ENCODE measurements at places on chromosomes 12 and 14.
A peak's percentile ranks its signal among the peaks of the same experiment; 100 is the strongest.

GRCh38 chr12:94716339-94716738 is 66.0 kb upstream of the TMCC3 start:
- DNase-seq, result no peak

DNA sequence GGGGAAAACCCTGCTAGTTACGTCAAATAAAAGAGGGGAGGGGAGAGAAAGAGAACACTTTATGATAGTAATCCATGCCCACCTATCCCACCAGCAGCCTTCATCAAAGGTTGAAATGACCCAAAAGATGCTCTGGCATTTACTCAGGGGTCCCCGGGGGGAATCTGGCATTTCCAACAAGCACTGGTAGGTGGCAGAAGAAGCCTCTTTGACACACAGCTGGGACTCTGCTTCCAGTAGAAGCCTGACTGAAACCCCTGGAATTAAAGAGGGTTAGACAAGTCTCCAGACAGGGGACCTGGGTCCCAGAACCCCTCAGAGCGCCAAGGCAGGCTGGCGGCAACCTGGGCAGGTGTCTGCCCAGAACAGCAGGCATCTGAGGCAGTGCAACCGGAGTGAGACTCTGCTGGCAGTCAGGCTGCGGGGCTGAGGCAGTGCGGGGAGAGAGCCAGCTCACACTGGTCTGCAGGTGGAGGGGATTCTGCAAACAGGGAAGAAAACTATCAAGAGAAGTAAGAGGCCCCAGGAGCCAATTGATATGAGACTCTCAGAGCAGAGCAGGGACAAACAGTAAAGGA is 85.0 kb upstream of the CAPRIN2 start:
- DNase-seq, result no peak

- no peak for DNase-seq
Measured at GRCh38 chr12:5817246-5817645, 127.8 kb downstream of the ANO2 start.

GRCh38 chr12:20585055-20585625 is 110.0 kb upstream of the SLCO1C1 start:
- no peak for DNase-seq

DNA sequence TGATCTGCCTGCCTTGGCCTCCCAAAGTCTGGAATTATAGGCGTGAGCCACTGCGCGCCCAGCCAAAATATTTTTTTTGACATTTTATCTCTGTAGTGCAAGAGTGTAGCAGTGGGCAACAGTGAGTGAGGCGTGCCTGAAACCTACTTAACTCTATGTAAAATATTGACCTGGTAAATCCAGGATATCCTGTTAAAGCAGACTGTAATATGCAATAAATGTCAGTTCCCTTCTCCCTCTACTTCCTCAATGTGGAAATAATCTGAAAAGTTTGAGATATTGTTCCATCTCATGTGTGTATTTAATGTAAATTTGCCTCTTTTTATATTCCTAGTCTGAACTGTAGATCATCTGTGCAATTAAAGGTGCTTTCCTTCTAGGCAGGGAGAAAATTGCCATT is 9.5 kb upstream of the CDK17 start:
- no peak for DNase-seq

- no peak for DNase-seq
Measured at GRCh38 chr14:60722357-60723115, 1.6 kb downstream of the SIX4 start.

DNA sequence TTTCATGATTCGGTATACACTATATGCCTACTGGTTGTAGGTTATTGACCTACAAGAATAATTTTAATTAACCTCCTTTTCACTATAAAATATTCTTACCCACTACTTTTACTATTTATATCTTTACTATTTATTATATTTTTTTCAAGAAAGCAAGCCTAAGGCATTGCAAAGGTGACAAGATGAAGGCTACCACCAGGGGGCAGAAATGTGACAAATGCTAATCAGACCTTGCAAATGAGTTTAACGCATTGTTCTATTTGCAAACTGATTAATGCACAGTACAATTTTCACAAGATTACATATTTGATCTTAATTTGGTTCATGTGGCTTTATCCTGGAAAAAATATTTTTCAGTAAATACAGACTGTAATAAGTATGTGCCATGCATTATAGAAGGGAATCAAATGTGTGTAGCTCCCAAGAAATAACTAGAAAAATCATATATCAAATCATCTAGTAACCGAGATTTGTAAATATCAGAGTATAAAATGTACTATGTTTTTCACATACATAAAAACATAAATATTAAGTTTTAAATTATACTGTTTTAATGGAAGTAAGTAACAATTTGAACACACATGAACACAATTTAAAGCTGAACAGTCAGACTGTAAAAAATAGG is 107.0 kb downstream of the ADAMTS20 start:
- peak; percentile 18 for DNase-seq

DNA sequence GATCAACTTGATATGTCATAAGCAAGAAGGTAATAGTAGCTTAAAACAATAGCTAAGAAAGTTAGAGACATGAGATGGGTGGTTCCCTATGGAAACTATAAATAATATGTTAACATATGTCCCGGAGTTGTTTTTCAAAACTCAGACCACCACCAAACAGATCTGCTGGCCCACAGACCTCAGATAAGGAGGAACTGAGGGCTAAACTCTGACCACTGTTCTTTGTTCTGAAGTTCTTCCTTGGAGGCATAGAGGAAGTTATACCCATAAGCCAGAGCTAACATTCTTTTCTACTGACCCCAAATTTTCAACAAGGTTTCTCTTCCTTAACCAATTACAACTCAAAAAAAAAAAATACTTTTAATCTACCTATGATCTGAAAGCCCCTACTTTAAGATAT is 156.1 kb upstream of the FSCB start:
- DNase-seq, result no peak

DNA sequence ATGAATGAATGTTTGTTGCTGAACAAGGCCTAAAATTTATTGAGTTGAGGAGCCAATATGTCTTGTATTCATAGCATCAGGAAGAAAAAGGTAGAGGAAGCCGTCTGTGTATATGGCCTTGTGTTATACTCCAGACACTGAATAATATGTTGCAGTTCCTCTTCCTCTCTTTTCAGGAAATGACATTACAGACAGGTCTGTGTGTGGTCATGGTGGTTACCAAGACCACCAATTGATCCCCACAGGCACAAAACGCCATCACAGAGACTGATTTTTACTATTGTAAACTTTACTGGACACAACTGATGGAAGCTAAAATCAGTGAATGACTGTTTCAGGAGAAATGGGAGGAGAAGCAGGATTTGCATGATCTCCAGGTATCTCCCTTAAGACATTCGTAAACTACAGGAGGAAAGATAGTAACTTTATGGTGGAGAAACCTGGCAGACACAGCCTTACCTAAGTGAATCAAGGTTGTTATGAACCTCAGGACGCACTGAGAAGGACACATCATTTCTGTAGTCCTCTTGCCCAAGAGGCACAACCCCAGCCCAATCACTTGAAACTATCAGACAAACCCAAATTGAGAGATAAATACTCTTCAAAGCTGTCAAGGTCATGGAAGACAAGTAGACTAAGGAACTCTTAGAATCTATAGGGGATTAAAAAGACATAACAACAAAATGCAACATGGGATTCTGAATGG is 334.1 kb upstream of the RGS6 start:
- DNase-seq, result no peak

DNA sequence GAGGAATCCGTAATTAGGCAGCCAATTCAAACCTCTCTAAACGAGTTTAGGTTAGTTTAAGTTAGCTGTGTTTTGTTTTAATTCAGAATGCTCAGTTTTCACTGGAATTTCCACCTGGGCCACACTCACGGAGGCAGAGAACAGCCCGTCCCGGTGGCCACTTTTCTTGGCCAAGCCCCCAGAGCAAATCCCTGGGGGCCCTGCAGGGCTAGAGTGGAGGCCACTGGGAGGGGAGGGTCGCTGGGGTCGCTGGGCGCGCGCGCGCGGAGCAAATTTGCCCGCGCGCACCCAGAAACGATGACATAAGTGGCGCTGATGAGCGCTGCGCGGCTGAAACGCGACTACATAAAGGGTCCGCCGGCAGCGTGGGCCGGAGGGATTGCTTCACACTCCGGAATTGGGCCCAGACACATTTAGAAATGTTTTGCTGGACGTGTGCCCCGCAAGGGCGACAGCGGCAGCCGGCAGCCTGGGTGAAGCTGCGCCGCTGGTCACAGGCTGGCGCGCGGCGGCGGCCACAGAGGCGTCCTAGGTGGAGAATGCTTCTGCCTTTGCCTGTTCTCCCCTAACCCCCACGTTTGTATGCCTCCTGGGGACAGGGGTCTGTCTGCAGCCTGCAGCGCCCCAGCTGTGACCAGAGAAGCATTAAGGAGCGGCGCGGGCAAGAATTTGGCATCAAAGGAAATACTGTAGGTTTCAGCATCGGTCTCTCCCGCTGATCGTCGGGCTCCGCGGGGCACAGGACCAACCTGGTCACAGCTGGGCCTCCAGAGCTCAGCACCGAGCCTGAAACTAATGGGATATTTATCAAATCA is 37.9 kb upstream of the TBX5 start:
- no peak for DNase-seq

DNA sequence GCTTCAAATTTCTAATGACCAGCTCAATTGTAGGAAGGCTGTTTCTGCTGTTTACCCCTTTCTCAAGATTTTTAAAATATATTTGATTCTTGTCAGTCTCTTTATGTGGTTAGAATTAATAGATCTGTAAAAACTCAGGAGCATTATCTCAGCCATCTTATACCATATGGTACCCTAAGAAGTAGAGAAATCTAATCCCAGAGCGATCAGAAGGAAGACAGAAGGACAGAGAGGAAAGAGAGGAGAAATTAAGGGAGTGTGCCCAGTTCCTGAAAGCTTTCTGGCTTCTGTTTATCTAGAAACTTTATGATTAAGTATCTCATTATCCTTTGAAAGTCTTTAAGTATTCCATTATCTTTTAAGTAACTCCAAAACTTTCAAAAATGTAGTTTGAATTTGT is 152.1 kb upstream of the NAV3 start:
- no peak for DNase-seq

DNA sequence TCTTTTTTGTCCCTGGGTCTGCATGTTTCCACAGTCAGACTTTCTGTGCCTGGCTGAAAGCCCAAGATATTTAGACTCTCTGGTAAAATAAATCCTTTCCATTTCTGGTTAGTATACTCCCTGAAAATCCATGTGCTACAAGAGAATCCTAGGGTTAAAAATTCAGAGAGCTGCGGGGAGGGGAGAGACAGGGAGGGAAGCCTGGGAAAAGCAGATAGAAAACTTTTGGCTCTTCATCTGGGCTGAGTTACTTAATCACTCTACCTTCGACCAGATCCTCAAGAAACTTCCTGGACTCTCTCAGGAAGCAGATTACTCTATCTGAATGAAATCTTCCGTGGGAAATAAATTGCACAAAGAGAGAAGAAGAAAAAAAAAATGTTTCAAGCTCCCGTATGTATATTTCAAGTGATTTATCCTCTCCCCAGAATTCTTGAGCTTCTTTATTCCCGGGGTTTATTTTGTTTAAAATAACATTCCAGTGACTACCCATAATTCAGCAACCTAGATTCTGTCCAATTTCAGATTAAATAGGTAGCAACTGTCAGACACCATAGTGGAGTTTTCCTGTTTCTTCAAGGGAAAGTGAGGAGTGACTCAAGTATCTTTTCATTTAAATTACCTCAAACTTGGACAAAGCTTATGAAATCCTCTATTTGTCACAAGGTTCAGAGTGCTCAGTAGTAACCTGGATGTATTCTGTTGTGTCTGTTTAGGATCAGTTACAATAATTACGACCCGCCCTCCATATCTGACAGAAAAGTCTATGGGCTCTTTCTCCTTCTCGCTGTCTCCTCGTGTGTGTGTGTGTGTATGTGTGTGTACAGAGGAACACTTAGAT is 163.7 kb downstream of the MYRFL start:
- peak; percentile 10 for DNase-seq

GRCh38 chr12:14403711-14404196 is 38.3 kb downstream of the ATF7IP start:
- no peak for DNase-seq

GRCh38 chr14:105830171-105830570 is 303.8 kb downstream of the TMEM121 start:
- DNase-seq, result no peak

Data from AG04450 (cell line).